H7 (cell line): ENCODE measurements at places on chromosomes 1 and 21. TPM values are rescaled to one million over a fixed set of nuclear protein-coding genes. Genes with fewer than 3 reads are reported as not detected.

The LUZP1 gene
- 29.9 and 30.9 TPM in 2 replicates for total RNA-seq

The YOD1 gene
- 19.2 and 22.5 TPM in 2 replicates for total RNA-seq

The DCDC2B gene
- total RNA-seq = not detected in 2 replicates

The SEC16B gene
- total RNA-seq = 0.87 and 2.2 TPM in 2 replicates

The OR6K6 gene
- not detected in 2 replicates for total RNA-seq

The CD46 gene
- total RNA-seq = 80.9 and 173 TPM in 2 replicates

The KRTAP22-2 gene
- total RNA-seq = not detected in 2 replicates

The KRTAP21-2 gene
- not detected in 2 replicates for total RNA-seq

- DNase-seq = no peak
Measured at GRCh38 chr1:165851034-165851658, 23.7 kb downstream of the UCK2 start.

GRCh38 chr1:56811331-56811730 lies 7.9 kb downstream of the FYB2 start:
- DNase-seq = no peak

- no peak for DNase-seq
Measured at GRCh38 chr1:232628335-232629249, 1.3 kb downstream of the SIPA1L2 start.

DNA sequence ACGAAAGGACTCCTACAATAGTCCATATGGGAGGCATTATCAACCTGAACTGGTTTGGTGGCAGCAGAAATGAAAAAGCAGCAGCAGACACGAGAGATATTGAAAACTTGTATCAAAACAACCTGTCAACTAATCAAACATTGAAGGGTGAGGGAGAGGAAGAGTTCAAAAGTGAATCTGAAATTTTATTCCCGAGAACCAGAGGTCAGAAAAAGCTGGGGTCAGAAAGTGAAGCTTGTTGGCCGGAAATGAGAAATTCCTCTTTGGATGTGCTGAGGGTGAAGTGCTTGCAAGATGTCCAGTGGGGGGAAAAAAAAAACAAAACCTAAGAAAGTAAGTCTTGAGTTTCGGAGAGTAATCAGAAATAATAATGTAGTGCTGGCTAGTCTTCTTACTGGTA lies 1.9 kb upstream of the C4BPA start:
- DNase-seq = no peak

DNA sequence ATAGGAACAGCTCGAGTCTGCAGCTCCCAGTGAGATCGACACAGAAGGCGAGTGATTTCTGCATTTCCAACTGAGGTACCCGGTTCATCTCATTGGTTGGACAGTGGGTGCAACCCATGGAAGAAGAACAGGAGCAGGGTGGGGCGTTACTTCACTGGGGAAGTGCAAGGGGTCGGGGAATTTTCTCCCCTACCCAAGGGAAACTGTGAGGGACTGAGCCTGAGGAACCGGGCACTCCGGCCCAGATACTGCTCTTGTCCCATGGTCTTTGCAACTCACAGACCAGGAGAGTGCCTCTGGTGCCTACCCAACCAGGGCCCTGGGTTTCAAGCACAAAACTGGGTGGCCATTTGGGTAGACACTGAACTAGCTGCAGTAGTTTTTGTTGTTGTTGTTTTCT lies 307.1 kb downstream of the AMY1C start:
- DNase-seq = no peak

- peak; percentile 57 for DNase-seq
Measured at GRCh38 chr1:7534061-7534825, 236.9 kb upstream of the VAMP3 start.

DNA sequence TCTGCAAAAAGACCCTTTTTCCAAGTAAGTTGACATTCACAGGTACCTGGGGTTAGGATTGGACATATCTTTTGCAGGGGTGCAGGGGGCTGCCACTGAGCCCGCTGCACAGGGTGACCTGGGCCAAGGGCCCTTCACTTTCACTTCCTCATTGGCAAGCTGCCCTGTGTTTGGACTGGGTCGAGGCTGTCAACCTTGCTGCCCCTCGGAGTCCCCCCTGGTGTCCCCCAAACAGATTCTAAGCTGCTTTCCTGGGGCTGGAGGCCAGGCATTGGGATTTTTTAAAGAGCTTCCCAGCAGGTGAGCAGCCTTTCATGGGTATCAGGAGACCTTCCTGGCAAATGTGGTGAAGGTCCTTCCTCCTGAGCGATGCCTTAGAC lies 7.9 kb upstream of the UMODL1 start:
- no peak for DNase-seq

- no peak for DNase-seq
Measured at GRCh38 chr1:55194851-55195250, 20.3 kb downstream of the USP24 start.

GRCh38 chr1:47226839-47227215 lies 5.2 kb downstream of the TAL1 start:
- no peak for DNase-seq

- no peak for DNase-seq
Measured at GRCh38 chr21:29942034-29942433, 2.2 kb upstream of the GRIK1 start.

DNA sequence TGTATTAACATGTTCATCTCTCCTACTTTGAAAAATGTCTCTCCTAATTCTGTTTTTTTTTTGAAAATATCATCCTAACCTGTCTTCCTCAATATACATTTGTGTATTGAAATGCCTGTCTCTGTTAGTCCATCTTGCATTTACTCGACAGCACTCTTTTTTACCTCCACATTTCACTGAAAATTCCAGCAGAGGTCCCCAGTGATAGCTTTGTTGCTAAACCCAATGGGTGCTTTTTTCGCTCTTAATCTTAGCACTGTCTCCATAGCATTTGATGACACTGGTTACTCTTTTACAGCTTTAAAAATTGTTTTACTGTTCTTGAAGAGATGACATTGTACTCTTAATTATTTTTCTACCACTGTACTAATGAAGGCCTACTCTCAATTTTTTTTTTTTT lies 10.8 kb downstream of the OSBPL9 start:
- DNase-seq = peak; percentile 27

DNA sequence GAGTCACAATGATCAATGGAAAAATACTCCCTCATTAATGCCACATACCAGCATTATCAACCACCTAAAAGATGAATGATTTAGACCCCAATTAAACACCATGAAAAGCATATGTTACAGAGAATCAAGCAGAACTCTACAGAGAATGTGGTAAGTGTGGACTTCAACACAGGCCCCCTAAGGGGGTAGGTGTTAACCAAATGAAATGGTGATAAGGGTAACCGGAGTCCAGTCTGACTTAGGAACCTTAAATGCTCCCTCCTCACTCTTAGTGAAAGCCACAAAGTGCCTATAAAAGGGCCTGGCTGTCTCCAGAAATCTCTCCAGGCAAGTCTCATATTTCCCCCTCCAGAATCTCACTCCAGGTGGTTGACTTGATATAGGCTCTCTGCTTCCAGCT lies 149.2 kb upstream of the FOXD3 start:
- DNase-seq = no peak

- no peak for DNase-seq
Measured at GRCh38 chr1:187001198-187001889, 172.6 kb downstream of the PLA2G4A start.

GRCh38 chr1:30880678-30881318 lies 27.8 kb downstream of the SDC3 start:
- DNase-seq = no peak

DNA sequence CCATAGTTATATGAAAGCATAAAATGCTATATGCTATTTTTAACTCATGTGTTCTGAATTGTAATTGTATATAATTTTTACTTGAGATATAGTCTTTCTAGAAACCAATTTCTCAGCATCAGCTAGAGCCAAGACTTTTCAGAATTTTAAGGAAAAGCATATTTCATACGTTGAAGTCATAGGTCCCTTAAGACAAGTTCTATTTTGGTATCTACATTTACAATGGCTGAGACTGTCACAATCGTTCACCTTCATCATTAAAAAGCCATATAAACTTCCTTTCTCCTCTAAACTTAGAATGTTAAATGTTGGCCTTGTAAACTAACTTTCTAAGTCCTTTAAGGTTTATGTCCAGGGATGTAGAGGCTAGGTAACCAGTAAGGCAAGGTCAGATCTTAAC lies 104.1 kb downstream of the LRRC40 start:
- DNase-seq = no peak

GRCh38 chr1:151405187-151405951 lies 6.0 kb downstream of the PSMB4 start:
- no peak for DNase-seq

- DNase-seq = no peak
Measured at GRCh38 chr1:96424877-96425276, 296.7 kb upstream of the PTBP2 start.

GRCh38 chr1:106768501-106768900 lies 288.0 kb upstream of the PRMT6 start:
- no peak for DNase-seq

GRCh38 chr1:212970085-212970484 lies 19.7 kb downstream of the VASH2 start:
- no peak for DNase-seq

DNA sequence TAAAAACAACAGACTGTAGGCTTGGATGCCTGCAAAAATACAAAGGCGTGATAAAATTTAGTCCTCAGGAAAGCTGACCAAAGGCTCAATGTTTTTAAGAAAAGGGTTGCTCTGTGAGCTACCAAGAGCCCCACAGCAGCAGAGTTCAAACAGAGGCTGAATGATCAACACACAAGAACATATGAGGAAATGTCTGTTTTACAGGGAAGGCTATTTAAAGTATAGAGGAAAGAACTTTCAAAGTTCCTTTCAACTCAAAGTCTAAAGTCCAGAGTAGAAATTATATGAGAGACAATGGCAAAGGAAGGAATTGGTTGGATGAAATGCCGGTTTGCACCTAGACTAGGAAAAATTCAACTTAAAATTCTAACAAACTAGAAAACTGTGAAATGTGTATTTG lies 8.6 kb downstream of the CLSTN1 start:
- no peak for DNase-seq
